CD4-positive, alpha-beta memory T cell (primary cell): ENCODE measurements at places on chromosomes 5 and 9.

DNA sequence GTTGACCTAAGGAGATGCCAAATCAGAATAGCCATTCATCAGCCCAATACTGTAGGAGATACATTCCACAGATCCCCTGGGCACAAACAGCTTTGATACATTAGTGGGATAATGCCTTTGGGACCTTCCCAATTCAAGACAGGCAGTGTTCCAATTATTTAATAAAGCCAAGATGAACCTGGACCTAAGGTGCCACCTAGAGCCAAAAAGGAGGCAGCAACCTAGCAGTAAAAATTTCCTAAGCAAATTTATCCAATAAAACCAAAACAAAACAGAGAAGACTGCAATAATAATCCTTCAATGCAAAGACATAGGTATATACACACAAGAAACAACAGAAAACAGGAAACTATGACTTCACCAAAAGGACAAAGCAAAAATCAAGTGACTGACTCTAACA, 253.0 kb downstream of the HINT1 start:
- DNase-seq: no peak

- DNase-seq: no peak
Observed at GRCh38 chr5:13250464-13251291, 693.8 kb downstream of the DNAH5 start.

- no peak for DNase-seq
Observed at GRCh38 chr9:126819482-126819881, 14.6 kb downstream of the ZBTB43 start.

- no peak for DNase-seq
Observed at GRCh38 chr5:22521521-22521920, 331.6 kb downstream of the CDH12 start.

GRCh38 chr9:75855509-75855908, 35.0 kb upstream of the PCSK5 start:
- DNase-seq: no peak

DNA sequence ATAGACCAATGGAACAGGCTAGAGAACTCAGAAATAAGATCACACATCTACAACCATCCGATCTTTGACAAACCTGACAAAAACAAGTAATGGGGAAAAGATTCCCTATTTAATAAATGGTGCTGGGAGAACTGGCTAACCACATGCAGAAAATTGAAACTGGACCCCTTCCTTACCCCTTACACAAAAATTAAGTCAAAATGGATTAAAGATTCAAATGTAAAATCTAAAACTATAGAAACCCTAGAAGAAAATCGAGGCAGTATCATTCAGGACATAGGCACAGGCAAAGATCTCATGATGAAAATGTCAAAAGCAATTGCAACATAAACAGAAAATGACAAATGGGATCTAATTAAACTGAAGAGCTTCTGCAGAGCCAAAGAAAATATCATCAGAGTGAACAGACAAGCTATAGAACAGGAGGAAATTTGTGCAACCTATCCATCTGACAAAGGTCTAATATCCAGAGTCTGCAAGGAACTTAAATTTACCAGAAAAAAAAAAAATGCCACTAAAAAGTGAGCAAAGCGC, 43.8 kb downstream of the MRPS27 start:
- DNase-seq: no peak

DNA sequence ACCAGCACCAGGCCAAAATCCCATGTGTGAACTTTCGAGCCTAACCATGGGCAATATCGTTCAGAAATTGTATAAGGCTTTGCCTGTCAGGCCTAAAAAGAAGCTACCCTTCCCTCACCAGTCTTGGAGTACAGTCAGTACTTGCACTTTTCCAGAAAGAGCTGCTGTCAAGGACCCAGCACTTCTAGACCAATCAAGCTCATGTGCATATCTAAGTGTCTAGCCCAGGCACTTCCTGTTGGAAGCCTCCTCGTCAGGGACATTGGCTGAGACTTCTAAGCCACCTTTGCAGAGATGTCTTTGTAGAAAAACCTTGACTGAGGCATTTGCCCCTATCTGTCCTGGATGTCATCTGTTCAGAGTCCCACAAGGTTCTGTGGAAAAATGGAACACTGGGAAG, 1930.5 kb downstream of the EFNA5 start:
- no peak for DNase-seq

GRCh38 chr5:107265193-107265592, 405.5 kb downstream of the EFNA5 start:
- no peak for DNase-seq

DNA sequence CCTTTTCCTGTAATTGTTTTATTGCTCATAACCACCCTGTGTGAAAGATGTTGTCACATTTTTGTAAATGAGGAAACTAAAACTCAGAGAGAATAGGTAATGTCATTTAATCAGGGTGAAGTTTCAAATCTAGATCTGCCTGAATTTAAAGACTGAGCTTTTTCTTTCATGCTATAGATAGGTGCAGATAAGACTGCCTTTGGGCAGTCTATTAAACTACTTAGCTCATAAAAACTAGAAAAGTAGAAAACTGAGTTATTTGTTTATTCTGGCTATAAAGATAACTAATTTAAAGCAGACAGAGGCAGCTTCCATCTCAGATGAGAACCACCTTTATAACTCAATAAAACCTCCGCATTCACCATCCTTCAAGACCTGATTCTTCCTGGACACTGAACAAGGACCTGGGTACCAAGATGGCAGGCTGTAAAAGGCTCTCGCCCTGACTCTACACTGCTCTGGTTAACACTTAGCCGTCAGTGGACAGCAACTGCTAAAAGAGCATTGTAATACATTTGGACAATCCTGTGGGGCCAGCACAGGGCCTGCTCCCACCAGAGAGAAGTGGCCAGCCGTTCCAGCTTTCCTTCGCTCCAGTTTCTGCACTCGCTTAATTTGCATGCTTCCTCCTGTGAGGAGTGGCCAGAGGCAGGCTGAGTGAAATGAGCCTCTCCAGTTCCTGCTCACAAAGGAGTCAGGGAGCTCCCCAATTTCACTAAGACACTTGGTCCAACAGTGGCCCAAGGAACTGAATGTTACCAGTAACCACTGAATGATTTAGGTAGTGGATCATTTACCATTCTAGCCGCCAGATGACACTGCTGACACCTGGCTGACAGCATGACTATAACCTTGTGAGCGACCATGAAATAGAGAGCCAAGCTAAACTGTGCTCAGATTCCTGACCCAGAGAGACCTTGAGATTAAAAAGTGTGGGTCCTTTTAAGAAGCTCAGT, 566.4 kb downstream of the EFNA5 start:
- DNase-seq: no peak

GRCh38 chr5:141420855-141421488, at the start of gene PCDHGA11:
Gene PCDHGA11 (plus strand): TSS chr5:141421051. CDS start chr5:141421228, 177 bp downstream.
- no peak for DNase-seq

- no peak for DNase-seq
Observed at GRCh38 chr9:123757547-123757946, 172.4 kb downstream of the DENND1A start.

GRCh38 chr5:172496671-172497371, 42.5 kb upstream of the SH3PXD2B start:
- DNase-seq: no peak

GRCh38 chr5:67748165-67748690, 467.3 kb upstream of the PIK3R1 start:
- DNase-seq: no peak

GRCh38 chr9:96344458-96345180, 38.9 kb downstream of the SLC35D2 start:
- no peak for DNase-seq

- DNase-seq: peak; percentile 77
Observed at GRCh38 chr5:99060306-99061261, 131.8 kb upstream of the CHD1 start.

DNA sequence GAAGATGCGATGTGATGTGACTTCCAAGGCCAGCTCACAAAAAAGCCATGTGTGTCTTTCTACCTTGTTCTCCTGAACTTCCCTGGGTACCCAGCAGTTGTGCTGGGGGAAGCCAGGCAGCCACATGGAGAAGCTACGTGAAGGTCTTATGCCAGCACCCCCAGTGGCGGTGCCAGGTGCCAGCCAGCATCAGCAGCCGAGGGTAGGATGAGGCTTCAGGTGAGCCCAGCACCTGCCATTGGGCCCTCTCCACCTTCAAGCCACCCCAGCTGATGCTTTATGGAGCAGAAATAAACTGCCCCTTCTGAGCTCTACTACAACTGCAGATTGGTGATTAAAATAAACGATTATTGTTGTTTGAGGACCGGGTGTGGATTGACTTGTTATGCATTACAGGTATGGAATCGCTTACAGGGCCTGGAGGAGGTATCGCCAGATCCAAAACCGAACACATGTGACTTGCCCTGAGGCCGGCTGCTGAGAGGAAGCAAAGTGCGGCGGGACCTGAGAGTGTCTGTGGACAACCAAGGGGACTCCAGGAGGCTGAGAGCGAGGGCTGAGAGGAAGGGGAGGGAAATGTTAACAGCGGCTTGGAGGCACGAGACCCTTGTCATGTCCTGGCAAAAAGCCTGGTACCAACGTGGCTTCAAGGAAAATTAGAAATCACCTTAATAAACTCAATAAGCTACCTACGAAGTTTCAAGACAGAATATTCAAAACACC, 36.0 kb upstream of the OLFM1 start:
- DNase-seq: no peak

DNA sequence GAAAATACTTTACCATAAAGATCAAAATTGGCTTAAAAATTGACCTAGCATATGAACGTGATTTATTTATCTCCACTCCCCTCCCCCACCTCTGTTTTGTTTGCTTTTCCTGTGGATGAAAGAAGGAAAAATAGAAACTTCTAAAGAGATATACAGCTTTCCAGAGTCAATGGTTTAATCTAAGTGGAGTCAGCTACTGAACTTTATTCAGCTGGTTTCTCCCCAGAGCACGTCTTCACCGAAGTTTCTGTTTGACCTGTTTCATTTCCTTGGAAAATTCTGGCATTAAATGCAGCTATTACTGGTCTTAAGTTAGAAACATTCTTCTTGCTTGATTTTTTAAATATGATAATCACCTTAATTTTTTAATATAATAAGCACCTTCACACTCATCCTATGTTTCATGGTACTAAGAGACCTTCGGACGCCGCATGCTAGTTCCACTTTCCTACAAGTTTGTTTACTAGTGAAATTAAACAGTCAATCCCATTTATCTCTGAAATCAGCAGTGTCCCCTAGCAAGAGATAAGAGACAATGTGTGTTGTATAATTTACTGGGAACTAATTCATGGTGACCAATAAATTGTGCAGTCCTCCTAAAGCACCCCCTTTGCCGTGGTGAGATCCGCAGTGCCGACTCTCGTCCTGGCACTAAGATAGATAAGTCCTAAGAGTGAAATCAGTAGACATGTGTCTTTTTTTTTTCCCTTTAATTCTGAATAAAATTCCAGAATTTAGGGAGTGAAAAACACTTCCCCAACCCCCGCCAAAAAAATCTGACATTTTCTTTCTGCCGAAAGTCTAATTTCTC, 89.9 kb downstream of the ARL15 start:
- DNase-seq: no peak

DNA sequence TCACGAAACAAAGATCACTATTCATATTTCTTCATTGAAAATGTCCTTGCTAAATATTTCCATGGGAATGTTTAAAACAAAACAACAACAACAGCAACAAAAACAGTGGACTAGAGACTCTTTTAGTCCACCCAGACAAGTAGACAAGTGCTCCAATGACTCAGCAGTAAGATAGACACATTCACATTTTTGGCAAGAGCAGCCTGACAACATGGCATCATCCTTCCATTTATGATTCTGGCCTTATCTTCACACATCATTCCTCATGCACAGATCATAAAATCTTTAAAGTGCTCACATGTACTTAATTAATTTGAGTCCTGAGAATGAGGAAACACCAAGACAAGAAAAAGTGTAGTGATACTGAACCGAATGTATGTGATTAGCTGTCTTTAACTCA, 132.6 kb upstream of the PDE4D start:
- no peak for DNase-seq

- DNase-seq: no peak
Observed at GRCh38 chr9:121328876-121329681, 41.0 kb downstream of the STOM start.

DNA sequence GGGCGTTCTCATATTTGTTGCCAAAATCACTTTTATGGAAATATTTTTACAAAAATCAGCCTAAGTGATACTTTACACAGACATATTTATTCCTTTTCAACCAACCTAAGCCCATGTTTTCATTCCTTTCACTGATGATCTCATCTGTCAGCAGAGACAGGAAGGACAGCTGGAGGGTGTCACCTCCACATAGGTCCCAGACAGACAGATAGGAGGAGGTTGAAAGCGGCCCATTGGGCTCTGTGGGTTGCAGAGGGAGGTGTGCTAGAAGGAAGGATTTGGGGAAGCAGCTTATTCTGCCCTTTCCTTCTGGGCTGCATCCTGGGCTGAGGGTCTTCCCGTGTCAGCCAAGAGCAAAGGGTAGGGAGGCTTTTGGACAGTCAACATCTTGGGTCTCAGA, 26.0 kb upstream of the SEMA4D start:
- peak; percentile 58 for DNase-seq

DNA sequence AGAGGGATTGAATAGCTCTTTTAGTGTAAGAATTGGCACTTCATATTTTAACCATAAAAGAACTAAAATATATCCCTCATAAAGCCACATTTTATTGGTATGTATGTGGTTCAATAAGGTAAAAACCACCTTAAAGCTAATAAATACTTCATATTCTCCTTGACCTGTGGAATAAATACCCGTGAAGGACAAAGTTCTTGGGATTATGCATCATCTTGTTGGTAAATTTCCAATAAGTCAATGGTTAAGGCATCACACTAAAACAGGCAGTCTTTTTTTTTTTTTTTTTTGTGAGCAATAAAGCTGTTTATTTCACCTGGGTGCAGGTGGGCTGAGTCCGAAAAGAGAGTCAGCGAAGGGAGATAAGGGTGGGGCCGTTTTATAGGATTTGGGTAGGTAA, 161.9 kb downstream of the SNCAIP start:
- DNase-seq: no peak

GRCh38 chr5:84535281-84535680, 150.6 kb upstream of the EDIL3 start:
- no peak for DNase-seq

DNA sequence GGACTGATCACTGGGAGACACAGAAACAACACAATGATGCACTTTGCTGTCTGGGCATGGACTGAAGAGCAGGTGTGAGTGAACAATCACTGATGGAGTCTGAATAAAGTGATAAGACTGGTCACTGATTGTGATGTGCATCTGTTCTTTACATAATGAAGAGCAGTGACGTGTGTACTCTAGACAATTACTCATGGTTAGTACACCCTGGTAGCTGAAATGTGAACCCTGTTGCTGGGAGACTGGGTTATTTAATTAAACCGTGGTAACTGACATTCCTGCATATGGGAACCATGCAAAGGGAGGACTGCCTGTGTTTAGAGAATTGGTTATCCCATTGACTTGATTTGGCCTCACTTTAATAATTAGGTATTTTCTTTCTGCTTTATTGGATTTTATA, 202.9 kb downstream of the NR2F1-AS1 start:
- no peak for DNase-seq
